ENCODE measurements at places on chromosomes 3 and 15. TPM values are rescaled to one million over a fixed set of nuclear protein-coding genes. Genes with fewer than 3 reads are reported as not detected.

Gene SERINC4
- 0.28 TPM for total RNA-seq

Gene SERPINI2
- total RNA-seq, result not detected

Gene FAM227B
- 3.1 TPM for total RNA-seq

Gene KIF7
- total RNA-seq, result 3.5 TPM

Gene IMPG2
- total RNA-seq, result 0.05 TPM

Gene ACTR8
- total RNA-seq, result 59.0 TPM

Gene GOLGA6D
- not detected for total RNA-seq

Gene SAXO2
- total RNA-seq, result not detected

Gene ADPRH
- total RNA-seq, result 5.5 TPM

Gene EFHB
- 0.94 TPM for total RNA-seq

Gene FSTL1
- total RNA-seq, result 0.16 TPM

- H3K36me3 ChIP-seq, result no peaks in the 10 kb centered on the region
- H3K4me1 ChIP-seq, result peaks cover 6% of the 10 kb centered on the region
- peaks cover 9% of the 10 kb centered on the region for H3K27me3 ChIP-seq
- DNase-seq, result no peak
- no peak overlapping the region for H3K27ac ChIP-seq
These were observed 8.1 kb upstream of the PHC3 start for GRCh38 chr3:170189398-170190256.

GRCh38 chr3:171056528-171056927, 30.0 kb upstream of the SLC2A2 start:
- no peak for DNase-seq
- peaks cover 2% of the 10 kb centered on the region for H3K27me3 ChIP-seq
- no peak overlapping the region for H3K27ac ChIP-seq
- no peaks in the 10 kb centered on the region for H3K4me1 ChIP-seq
- peaks cover 3% of the 10 kb centered on the region for H3K36me3 ChIP-seq
- no peak overlapping the region for H3K4me3 ChIP-seq

GRCh38 chr3:188689101-188689574, 482.6 kb upstream of the TPRG1 start:
- no peak overlapping the region for H3K4me3 ChIP-seq
- DNase-seq, result no peak
- H3K27me3 ChIP-seq, result no peaks in the 10 kb centered on the region
- peaks cover 28% of the 10 kb centered on the region for H3K4me1 ChIP-seq
- no peak overlapping the region for H3K27ac ChIP-seq
- H3K36me3 ChIP-seq, result peaks cover 9% of the 10 kb centered on the region

DNA sequence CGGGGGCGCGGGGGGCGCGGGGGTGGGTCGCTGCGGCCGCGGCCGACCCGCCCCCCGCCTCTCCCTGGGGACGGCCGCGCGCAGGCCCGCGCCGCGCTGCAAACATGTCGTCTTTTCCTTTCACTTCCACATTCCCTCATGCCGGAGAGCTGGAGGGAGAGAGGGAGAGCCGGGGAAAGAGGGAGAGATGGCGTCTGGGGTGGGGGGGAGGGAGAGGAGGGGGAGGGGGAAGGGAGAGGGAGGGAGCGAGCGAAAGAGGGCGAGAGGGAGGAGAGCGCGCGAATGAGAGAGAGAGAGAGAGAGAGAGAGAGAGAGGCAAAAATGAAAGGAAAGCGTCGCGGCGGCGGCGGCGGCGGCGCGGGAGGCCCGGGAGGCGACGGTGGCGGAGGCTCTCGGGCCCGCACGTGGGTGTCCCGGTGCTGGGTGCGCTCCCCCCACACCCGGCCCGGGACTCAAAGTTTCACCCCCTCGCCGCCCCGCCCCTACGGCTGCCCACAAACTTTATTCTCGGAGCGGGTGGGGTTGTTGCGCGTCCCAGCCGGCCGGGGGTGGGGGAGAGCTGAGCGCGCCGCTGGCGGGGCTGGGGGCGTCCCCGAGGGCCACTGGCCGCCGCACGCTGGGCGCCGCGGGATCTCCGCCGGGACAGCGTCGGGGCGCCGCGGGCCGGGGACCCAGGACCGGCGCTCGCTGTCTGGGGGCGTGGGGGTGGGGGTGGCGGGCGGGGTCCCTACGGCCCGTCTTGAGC, 731 bp downstream of the ZNF710 start:
- peak overlapping the region; percentile 87 for H3K27ac ChIP-seq
- peak; percentile 60 for DNase-seq
- no peaks in the 10 kb centered on the region for H3K27me3 ChIP-seq
- H3K36me3 ChIP-seq, result peaks cover 17% of the 10 kb centered on the region

- H3K36me3 ChIP-seq, result peaks cover 61% of the 10 kb centered on the region
- peaks cover 23% of the 10 kb centered on the region for H3K4me1 ChIP-seq
- no peak for DNase-seq
- H3K27ac ChIP-seq, result peak overlapping the region; percentile 42
- no peaks in the 10 kb centered on the region for H3K27me3 ChIP-seq
These were observed 61.9 kb downstream of the EIF3J start for GRCh38 chr15:44598892-44599291.

GRCh38 chr3:138072796-138073195, 42.6 kb downstream of the DZIP1L start:
- no peaks in the 10 kb centered on the region for H3K36me3 ChIP-seq
- H3K27me3 ChIP-seq, result peaks cover 38% of the 10 kb centered on the region
- DNase-seq, result no peak
- no peak overlapping the region for H3K4me3 ChIP-seq

DNA sequence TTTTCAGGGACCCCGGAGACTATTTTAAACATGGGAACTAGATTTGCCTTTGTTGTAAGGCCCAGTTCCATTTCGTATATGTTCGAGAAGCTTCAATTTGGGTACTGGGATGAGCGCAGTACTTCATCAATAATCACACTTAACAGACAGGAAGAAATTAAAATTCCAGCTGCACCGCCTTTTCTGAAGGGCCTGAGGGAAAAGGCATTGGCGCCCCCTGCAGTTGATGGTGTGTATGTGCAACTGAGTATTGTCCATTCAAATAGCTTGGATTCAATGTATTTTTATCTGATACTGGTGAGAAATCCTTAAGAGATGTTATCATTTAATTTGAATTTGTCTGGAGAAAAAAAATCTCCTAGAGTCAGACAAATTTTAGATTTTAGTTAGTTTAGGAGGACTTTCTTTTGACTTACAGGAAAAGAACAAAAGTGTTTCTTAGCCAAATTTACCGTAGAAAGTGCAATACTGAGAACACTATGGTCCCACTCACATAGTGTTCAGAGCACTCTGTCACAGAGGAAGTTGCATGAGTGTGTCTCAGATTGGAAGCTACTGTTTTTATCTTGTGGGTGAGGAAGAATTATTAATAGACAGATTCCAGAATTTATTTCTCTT, 5.4 kb upstream of the ALDH1A2 start:
- H3K4me1 ChIP-seq, result peaks cover 3% of the 10 kb centered on the region
- H3K27ac ChIP-seq, result no peak overlapping the region
- peaks cover 45% of the 10 kb centered on the region for H3K27me3 ChIP-seq
- no peak overlapping the region for H3K4me3 ChIP-seq
- no peaks in the 10 kb centered on the region for H3K36me3 ChIP-seq
- no peak for DNase-seq

- H3K27ac ChIP-seq, result no peak overlapping the region
- no peak overlapping the region for H3K4me3 ChIP-seq
- DNase-seq, result no peak
- H3K4me1 ChIP-seq, result peaks cover 32% of the 10 kb centered on the region
These were observed 141.5 kb downstream of the GADL1 start for GRCh38 chr3:30752970-30753369.

- H3K4me3 ChIP-seq, result peak overlapping the region; percentile 63
- DNase-seq, result no peak
- peak overlapping the region; percentile 95 for H3K27ac ChIP-seq
- no peaks in the 10 kb centered on the region for H3K27me3 ChIP-seq
These were observed 11.7 kb upstream of the MBNL1 start for GRCh38 chr3:152256851-152257562.

GRCh38 chr3:146550743-146551510, 6.5 kb upstream of the PLSCR1 start:
- no peak overlapping the region for H3K27ac ChIP-seq
- peaks cover 4% of the 10 kb centered on the region for H3K27me3 ChIP-seq
- H3K36me3 ChIP-seq, result no peaks in the 10 kb centered on the region
- no peak for DNase-seq

DNA sequence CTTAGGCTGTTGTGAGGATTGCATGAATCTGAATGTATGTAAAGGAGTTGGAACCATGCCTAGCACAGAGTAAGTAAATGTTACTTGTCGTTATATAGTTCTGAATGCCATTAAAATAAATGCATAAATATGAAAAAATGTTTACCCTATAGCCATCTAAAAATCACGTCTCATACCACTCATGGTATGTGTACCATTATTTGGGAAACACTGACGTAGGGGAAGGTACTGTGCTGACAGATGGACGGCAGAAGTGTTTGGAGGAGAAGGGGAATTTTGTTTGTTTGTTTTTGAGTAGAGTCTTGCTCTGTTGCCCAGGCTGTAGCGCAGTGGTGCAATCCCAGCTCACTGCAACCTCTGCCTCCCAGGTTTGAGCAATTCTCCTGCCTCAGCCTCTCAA, 30.5 kb upstream of the PDZRN3 start:
- no peak overlapping the region for H3K4me3 ChIP-seq
- no peak overlapping the region for H3K27ac ChIP-seq
- no peaks in the 10 kb centered on the region for H3K27me3 ChIP-seq
- H3K36me3 ChIP-seq, result no peaks in the 10 kb centered on the region

GRCh38 chr15:96960711-96961480, 630.4 kb downstream of the NR2F2 start:
- no peak overlapping the region for H3K27ac ChIP-seq
- no peaks in the 10 kb centered on the region for H3K4me1 ChIP-seq

GRCh38 chr3:170760174-170760526, 109.8 kb downstream of the RPL22L1 start:
- no peaks in the 10 kb centered on the region for H3K4me1 ChIP-seq
- H3K27ac ChIP-seq, result no peak overlapping the region
- no peaks in the 10 kb centered on the region for H3K36me3 ChIP-seq
- H3K4me3 ChIP-seq, result no peak overlapping the region
- H3K27me3 ChIP-seq, result peaks cover 3% of the 10 kb centered on the region

- peak within 1 kb of the TSS; percentile 99 for H3K4me3 ChIP-seq
- peak within 1 kb of the TSS; percentile 98 for H3K27ac ChIP-seq
- H3K27me3 ChIP-seq, result no peaks in the 10 kb centered on the region
- peaks cover 54% of the 10 kb centered on the region for H3K36me3 ChIP-seq
These were observed at the start of gene UQCRC1 for GRCh38 chr3:48609088-48610005. Gene UQCRC1, minus strand, starts transcription at chr3:48609646. Its CDS starts 26 bp downstream, at chr3:48609620.

- no peak overlapping the region for H3K27ac ChIP-seq
- peaks cover 13% of the 10 kb centered on the region for H3K27me3 ChIP-seq
These were observed 43.6 kb upstream of the CTSH start for GRCh38 chr15:78988361-78988911.

DNA sequence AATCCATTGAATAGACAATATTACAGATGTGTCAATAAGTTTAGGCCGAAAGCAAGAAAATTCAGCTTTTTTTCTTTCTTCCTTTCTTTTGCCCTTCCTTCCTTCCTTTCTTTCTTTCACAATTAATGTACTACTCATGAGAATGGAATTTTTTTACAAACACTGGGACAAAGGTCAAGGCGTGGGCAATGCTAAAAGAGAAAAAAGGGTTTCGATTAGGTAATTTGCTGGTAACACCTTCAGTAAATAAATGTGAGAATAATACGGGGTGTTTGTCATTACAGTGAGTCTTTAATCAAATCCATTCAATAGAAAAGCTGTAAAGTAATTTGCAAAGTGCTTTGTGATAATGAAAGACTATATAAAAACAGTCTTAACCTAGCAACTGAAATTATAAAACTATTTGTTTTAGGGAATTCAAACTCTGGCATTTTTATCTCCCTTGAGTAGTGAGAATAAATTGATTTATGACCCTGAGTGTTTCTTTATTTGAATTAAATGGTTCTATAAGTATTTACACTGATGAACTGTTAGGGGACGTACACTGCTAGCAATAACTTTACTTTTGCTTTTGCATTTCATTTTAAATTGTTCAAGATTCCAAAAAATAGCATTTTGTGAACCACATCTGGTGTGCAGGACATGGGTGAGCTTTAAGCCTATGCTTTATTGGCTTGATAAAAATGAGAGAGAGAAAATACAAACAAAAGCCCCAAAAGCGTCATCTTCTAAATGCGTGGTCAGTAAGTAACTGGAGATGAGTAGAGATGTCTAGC, 104.2 kb upstream of the THRB start:
- DNase-seq, result no peak
- H3K27ac ChIP-seq, result no peak overlapping the region
- no peaks in the 10 kb centered on the region for H3K36me3 ChIP-seq
- H3K4me3 ChIP-seq, result no peak overlapping the region

- H3K4me3 ChIP-seq, result no peak overlapping the region
- H3K36me3 ChIP-seq, result peaks cover 81% of the 10 kb centered on the region
- H3K4me1 ChIP-seq, result peaks cover 60% of the 10 kb centered on the region
- H3K27ac ChIP-seq, result no peak overlapping the region
These were observed 236.9 kb upstream of the BHLHE40 start for GRCh38 chr3:4742359-4742758.

- peak overlapping the region; percentile 93 for H3K27ac ChIP-seq
- H3K4me1 ChIP-seq, result peaks cover 56% of the 10 kb centered on the region
- DNase-seq, result no peak
These were observed 13.5 kb downstream of the IQGAP1 start for GRCh38 chr15:90401495-90401894.

DNA sequence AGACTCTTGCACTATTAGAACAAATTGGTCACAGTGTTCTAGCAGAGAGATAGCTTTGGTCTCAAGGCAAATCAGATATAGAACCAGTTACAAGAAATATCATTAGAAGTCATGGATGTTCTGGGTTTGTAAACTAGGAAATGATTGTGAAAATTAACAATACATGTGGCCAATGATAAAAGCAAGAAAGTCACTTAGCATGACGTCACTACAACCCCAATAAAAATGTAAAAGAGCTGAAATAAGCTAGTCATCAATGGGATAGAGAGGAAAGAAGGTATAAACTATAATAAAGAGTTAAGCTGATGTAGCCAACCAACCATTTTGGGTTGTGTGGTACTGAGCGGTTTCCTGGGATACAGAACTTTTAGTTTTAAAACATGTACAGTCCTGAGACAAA, 32.1 kb upstream of the KCNH8 start:
- no peak overlapping the region for H3K4me3 ChIP-seq
- H3K4me1 ChIP-seq, result no peaks in the 10 kb centered on the region
- no peak for DNase-seq
